Left ventricle myocardium inferior (tissue), 1 donor: ENCODE measurements at places on chromosomes 12 and 14.

DNA sequence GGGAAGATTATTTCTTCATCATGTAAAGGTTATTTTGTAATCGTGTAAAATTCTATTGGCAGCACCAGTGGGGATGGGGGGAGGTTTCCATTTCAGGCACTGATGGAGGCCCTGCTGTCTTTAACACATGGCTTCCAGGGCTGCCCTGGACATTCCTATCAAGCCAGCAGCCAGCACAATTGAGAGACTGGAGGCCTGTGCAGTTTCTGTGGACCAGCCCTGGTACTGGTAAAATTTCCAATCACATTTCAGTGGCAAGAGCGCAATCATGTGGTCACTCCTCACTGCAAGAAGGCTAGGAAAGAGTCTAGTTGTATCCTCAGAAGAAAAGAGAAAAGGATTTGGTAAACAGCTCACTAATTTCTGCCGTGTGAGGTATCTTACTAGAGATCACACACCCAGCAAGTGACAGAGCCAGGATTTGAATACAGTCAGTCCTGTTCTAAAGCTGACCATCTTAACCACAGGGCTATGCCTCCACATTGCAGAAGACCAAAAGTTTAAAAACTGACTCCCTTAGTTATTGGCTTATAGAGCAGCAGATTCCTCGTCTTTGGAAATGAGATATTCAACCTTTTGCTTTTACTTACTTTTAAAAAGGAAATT lies 179.4 kb upstream of the ARHGAP5 start:
- H3K4me3 ChIP-seq: no peak overlapping the region
- H3K27me3 ChIP-seq: no peaks in the 10 kb centered on the region
- no peaks in the 10 kb centered on the region for H3K36me3 ChIP-seq
- DNase-seq: no peak
- H3K4me1 ChIP-seq: peaks cover 30% of the 10 kb centered on the region

DNA sequence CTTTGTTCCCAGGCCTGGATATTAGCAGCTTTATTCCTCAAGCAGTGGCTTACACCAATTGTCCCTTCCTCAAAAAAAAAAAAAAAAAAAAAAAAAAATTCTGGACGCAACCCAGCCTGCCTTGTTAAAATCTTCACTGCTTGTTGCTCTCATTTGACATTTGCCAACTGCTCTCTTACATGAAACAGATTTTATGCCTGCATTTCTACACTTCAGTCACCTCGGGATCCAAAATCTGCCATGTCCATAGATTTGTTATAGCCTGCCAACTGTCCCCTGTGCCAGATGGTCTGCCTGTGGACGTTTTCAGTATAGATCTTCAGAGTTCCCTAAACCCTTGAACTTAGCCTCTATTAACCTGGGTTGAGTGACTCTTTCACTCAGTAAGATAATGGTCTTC lies 651.5 kb downstream of the FSCB start:
- no peaks in the 10 kb centered on the region for H3K4me1 ChIP-seq
- no peaks in the 10 kb centered on the region for H3K27me3 ChIP-seq
- no peak overlapping the region for H3K27ac ChIP-seq
- H3K4me3 ChIP-seq: no peak overlapping the region
- DNase-seq: no peak

GRCh38 chr14:34911209-34912150 lies 36.3 kb upstream of the BAZ1A start:
- H3K4me1 ChIP-seq: no peaks in the 10 kb centered on the region
- no peak overlapping the region for H3K4me3 ChIP-seq

DNA sequence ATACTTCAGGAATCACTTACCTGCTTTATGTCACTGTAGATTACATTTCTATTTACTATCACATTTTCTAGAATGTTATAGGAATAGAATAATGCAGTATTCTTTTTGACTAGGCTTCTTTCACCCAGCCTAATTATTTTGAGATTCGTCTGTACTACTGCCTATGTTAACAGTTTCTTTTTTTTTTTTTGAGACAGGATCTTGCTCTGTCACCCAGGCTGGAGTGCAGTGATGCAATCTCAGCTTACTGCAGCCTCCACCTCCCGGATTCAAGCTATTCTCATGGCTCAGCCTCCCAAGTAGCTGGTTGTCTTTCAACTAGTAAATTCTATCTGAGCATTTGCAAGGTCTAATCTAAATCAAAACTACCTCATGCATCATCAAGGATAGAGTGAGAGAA lies 6.4 kb downstream of the OR6C6 start:
- DNase-seq: no peak
- no peak overlapping the region for H3K27ac ChIP-seq
- H3K27me3 ChIP-seq: peaks cover 5% of the 10 kb centered on the region
- H3K4me1 ChIP-seq: no peaks in the 10 kb centered on the region

DNA sequence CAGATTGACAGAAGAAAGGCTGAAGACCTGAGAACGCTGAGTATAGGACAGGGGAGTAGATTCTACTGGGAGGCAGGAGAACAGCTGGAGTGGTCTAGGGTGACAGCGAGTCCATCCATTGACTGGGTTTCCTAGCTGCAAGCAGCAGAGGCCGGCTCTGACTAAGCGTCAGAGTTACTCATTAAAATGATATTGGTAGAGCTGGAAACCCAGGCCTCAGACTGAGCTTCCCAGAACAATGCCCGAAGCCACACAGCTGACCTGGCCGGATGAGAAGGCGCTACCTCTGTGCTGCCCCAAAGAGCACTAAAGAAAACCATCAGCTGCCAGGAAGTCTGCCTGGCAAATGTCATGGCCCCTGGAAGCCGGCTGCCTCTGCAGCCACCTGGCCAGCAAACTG lies 78.5 kb upstream of the FZD10 start:
- H3K4me3 ChIP-seq: no peak overlapping the region
- no peak for DNase-seq
- no peaks in the 10 kb centered on the region for H3K36me3 ChIP-seq
- H3K27me3 ChIP-seq: peaks cover 92% of the 10 kb centered on the region

GRCh38 chr14:78933166-78933565 lies 763.0 kb downstream of the NRXN3 start:
- no peak overlapping the region for H3K4me3 ChIP-seq
- no peaks in the 10 kb centered on the region for H3K4me1 ChIP-seq
- no peaks in the 10 kb centered on the region for H3K36me3 ChIP-seq
- peaks cover 46% of the 10 kb centered on the region for H3K27me3 ChIP-seq

GRCh38 chr14:81382517-81383225 lies 17.5 kb downstream of the STON2 start:
- no peak overlapping the region for H3K4me3 ChIP-seq
- no peak for DNase-seq
- no peak overlapping the region for H3K27ac ChIP-seq
- no peaks in the 10 kb centered on the region for H3K27me3 ChIP-seq

DNA sequence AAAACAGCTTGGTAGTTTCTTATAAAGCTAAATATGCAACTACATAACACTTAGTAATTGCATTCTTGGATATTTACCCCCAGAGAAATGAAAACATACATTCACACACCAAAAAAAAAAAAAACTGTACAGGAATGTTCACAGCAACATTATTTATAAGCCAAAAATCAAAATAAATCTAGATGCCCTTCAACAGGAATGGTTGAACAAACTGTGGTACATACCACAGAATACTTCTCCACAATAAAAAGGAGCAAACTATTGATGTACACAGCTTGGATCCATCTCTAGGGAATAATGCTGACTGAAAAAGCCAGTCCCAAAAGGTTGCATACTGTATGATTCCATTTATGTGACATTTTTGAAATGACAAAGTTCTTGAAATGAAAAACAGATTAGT lies 62.1 kb upstream of the SLC38A4 start:
- H3K4me3 ChIP-seq: no peak overlapping the region
- no peaks in the 10 kb centered on the region for H3K27me3 ChIP-seq
- DNase-seq: no peak
- H3K27ac ChIP-seq: no peak overlapping the region
- H3K36me3 ChIP-seq: no peaks in the 10 kb centered on the region

- H3K27me3 ChIP-seq: no peaks in the 10 kb centered on the region
- no peak for DNase-seq
- H3K36me3 ChIP-seq: no peaks in the 10 kb centered on the region
- H3K4me3 ChIP-seq: no peak overlapping the region
Observed at GRCh38 chr14:48504921-48505320, 829.5 kb upstream of the MDGA2 start.
